Esophagus squamous epithelium (tissue), 5 donors: ENCODE measurements at places on chromosomes 7 and 10.

GRCh38 chr7:12470930-12471329 lies 67.3 kb upstream of the VWDE start:
- no peak for DNase-seq

DNA sequence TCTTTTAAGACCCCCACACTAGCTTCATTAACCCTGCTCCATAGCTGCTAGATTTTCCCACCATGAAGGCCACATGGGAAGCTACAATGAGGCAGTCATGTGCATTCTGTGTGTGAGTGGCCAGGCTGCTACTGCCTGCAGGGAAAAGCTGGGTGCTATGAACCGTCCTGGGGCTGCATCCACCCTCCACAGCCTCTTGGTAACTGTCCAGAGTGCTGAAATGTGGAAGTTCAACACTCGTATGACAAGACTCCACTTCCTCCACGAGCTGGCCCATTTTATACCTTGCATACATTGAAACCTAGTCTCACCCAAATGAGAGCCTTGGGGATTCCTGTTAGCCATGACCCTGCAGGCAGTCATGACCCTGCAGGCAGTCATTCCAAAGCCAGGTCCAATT lies 59.4 kb downstream of the CUZD1 start:
- no peak for DNase-seq

GRCh38 chr7:110534241-110534931 lies 556.5 kb upstream of the LRRN3 start:
- DNase-seq, result no peak

DNA sequence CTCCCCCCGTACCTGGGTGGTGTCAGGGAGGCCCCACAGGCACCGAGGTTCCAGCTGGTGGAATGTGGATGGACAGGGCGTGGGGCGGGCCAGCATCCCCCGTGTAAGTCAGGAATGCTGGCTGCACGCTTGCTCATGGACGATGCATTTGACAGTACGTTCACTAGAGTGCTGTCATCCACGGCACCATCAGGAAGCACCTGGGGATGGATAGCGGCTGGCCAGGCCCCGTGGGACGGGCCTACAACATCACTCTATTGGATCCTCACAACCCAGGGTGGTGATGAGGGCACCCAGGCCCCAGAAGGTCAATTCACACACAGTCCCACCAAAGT lies 63.6 kb downstream of the INSIG1 start:
- DNase-seq, result no peak

- no peak for DNase-seq
These were observed 67.6 kb downstream of the STK17A start for GRCh38 chr7:43650457-43651052.

- no peak for DNase-seq
These were observed 12.3 kb downstream of the STX1A start for GRCh38 chr7:73707045-73707631.

DNA sequence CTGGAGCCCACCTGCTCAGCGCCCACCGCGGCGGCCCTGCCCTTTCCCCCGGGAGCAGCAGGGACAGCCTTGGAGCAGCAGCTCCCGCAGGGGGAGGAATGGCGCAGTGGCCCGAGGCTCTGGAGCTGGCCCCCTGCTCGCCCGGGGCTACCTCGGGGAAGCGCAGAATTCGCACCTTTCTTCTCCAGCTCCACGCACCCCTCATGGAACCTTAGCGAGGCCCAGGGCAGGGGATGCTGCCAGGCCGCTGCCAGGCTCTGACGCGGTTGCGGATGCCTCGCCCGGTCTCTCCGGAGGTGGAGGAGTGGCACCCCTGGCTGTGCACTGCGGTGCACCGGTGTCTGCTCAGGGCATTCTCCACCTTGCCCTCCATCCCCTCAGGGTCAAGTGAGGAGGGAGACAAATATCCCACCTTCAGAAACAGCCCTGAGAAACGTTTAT lies 84.9 kb upstream of the MKI67 start:
- DNase-seq, result no peak

DNA sequence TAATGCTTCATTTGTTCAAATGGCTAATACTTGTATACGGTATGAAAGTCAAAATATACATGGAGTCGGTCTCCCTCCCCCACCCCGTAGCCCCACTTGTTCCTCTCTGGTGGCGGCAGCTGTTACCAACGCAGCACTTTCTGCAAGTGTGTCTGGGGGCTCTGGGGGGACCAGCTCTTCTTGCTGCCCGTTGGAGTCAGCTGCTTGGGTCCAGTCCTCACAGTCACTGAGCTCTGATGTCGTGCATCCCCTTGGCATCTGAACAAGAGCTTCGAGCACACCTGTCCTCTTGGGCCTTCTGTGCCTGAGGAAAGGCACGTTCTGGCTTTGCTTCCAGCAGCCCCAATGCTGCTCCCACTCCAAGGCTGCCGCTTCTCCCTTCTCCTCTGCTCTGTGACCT lies 493.1 kb downstream of the PLXNA4 start:
- no peak for DNase-seq

GRCh38 chr10:5317547-5318107 lies 47.1 kb upstream of the UCN3 start:
- DNase-seq, result no peak

DNA sequence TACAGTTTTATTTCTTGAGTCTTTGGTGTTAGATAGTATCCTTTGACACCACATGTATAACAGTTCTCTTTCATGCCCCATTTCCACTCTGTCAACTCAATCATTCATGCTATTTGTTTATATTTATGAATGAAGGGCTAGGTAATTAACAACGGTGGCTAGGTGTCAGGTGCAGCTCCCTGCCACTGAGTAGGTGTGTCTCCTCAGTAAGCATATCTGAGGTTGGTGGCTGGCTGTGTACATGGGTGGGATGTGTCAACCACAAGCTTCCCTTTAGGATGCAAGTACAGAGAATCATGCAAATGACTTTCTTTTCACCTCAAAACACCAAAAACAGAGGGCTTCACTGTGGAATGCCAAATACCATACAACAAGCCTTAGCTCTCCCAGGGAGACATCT lies 83.4 kb downstream of the ZNF365 start:
- no peak for DNase-seq

GRCh38 chr10:93124580-93125318 lies 51.1 kb downstream of the CYP26A1 start:
- DNase-seq, result no peak

DNA sequence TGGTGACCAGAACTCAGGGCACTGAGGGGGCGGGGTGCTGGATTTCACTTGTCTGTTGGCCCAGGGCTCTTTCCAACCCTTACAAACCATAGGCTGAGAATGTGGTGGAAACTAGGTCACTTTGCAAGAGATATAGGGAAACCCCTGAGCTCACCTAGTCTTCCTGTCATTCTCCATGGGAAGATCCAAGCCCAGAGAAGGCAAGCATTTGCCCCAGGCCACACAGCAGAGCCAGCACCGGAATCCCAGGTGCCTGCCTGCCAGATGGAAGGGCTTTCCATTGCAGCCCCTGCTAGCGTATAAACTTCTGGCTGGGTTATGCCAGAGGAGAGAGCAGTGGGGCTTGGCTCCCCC lies 427 bp downstream of the PYROXD2 start:
- no peak for DNase-seq

- no peak for DNase-seq
These were observed 701.4 kb downstream of the PHTF2 start for GRCh38 chr7:78499971-78500370.

GRCh38 chr7:80475383-80475782 lies 36.5 kb downstream of the GNAT3 start:
- DNase-seq, result no peak

DNA sequence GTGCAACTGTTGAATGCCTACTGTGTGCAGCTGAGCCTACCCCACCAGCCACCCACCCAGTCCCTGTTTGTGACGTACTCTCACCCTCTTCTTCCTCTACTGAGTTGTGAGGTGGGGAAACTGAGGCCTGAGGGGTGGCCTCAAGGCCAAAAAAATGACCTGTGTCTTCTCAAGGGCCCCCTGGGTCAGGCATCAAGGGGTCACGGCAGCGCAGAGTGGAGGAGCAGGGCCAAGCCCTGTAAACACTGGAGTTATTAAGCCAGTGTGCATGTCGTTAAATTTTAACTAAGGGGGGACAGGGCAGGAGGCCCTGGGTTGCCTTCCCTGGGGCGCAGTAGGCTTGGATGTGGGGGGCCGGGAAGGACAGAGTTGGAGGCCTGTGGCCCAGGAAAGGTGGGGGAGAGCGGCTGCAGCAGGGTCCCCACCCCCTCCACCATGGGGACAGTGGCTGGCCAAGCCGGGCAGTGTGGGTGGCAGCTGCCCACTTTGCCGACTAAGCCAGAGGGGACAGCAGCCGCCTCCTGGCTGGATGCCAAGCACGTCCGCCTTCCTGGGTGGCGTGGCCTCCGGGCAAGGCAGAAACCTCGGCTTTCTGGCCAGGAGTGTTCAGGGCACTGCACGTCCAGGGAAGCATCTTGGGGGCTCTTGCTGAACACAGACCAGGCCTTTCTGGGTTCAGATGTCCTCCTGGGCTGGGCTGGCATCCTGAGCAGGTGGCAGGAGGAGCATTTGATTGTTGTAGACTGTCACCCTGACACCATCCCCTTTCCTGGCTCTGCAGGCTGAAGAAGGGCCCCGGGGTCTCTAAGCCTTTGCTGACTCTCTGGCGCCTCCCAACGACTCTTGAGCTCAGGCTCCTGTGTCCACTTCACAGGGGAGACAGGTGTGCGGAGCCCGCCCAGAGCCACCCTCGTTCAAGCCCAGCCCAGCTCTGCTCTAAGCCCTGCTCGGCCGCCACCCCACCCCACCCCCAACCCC lies 1.9 kb downstream of the SLC29A4 start:
- no peak for DNase-seq

GRCh38 chr10:16581202-16581601 lies 59.5 kb upstream of the C1QL3 start:
- no peak for DNase-seq

DNA sequence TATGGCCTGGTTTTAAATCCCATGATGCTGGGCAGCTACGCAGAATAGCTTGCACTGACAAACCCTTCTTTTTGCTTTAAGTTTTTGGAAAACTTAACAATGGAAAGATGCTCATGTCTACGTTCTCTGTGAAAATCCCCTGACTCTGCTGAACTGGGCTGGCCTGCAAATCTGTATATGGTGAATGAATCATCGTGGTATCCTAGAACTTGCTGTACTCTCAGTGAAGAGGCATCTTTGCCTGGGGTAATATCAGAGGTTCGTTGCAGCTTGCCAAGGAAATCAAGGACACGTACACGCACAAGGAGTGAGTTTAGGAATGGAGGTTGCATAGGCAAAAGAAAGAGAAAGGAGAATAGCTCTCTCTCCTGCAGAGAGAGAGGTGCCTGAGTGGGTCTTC lies 382.0 kb upstream of the ADARB2 start:
- DNase-seq, result no peak

DNA sequence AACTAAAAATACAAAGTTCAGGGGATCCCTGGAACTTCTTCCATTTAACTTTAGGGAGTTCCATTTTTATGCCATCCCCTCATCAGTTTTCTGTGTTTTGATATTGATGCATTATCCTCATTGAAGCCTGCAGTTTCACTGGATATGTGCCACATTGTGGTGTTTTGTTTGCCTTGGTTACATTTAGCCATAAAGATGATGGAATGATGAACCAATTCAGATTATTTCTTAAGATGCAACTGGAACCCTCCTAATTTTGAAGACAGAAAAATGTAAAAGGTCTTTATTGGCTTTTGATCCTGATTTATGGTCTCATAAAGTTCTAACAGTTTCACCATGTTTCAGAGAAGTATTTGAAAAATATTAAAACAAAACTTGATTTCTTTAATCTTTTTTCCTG lies 314.2 kb upstream of the KLF6 start:
- no peak for DNase-seq

GRCh38 chr10:13690281-13690825 lies 103.6 kb downstream of the PRPF18 start:
- no peak for DNase-seq

DNA sequence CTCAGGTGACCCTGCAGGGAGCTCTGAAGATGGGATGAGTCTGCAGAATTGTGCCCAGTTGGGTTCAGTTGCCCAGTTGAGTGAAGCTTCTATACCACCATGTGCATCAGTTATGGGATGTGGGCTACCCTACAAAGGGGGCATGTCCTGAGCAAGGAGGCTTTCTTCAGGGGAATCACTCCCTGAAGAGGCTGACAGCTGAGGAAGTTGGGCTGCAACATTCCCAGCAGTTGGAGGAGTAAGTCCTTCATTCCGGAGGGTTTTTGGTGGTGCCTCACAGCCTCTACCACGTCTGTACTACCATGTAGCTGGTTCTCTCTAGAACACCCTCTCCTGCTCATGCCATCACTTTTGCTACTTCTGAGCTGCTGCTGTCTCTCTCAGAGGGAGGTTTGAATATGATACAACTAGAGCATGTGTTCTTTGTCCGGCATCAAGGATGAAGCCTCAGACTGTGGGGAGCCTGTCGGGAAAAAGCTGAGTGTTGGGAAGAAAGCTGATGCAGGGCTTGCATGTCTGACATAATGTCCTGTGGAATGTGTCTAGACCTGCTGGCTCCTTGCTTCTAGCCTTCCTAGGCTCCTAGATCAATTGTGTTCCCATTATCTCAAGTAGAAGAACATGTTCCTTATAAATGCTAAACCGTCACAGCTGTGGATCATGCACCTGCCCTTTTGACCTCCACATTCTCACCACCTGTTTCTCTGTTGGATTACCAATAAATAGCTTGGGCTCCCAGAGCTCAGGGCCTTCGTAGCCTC lies 355.8 kb downstream of the CCSER2 start:
- no peak for DNase-seq

DNA sequence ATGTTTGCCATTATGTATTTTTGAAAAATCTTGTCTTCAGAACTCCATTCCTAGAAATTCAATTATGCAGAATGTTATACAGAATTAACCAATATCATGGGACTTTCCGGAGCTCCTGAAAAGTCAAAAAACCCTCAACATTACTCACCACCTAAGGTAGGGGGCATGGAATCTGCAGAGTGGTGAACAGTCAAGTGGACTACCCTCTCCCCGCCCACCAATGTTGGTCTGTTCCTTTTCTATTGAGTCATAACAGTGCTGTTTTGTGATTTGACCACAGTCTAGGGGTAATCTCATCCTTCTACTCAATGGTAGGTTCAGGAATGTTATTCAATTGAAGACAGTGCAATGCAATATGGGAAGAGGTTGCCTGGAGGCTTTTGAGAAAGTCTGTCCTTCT lies 130.5 kb upstream of the HABP2 start:
- no peak for DNase-seq

DNA sequence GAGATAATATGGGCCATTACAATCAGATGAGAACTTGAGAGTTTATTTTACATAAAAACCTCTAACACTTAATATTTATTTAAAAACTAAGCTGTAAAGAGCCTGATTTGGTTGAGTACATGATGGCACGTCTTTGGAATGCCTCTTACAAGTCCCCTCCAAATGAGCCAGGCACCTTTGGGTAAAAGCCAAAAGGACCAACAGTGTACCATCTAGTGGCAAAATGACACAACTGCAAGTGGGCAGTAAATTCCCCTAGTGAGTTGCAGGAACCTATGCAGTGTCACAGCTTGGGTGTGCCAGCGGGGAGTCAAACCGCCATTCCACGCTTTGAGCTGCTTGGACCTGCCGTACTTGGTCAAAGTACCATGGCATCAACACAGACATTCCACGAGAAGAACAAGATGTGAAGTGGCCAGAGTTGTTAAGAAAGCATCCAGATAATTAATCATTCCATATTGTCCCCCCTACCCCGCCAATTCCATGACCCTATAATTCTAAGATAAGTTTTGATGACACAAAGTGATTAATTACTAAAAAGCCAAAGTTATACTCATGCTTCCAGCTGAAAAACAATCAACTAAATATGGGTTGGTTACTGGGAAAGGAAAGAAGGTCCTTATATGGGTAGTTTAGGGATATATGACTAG lies 115.2 kb downstream of the SORBS1 start:
- no peak for DNase-seq

- no peak for DNase-seq
These were observed 12.2 kb upstream of the BAG3 start for GRCh38 chr10:119638982-119639381.
